ENCODE measurements at places on chromosomes 11 and 22. TPM values are rescaled to one million over a fixed set of nuclear protein-coding genes. Genes with fewer than 3 reads are reported as not detected.

Gene GLB1L2
- total RNA-seq: under 0.01 TPM

Gene DEPDC5
- 12.9 TPM for total RNA-seq

Gene SAA4
- total RNA-seq: not detected

Gene DBX1
- total RNA-seq: not detected

Gene SMIM35
- not detected for total RNA-seq

Gene NXPE2
- total RNA-seq: not detected

Gene ARHGAP8
- 0.18 TPM for total RNA-seq
